ENCODE measurements at places on chromosomes 13 and 19.

DNA sequence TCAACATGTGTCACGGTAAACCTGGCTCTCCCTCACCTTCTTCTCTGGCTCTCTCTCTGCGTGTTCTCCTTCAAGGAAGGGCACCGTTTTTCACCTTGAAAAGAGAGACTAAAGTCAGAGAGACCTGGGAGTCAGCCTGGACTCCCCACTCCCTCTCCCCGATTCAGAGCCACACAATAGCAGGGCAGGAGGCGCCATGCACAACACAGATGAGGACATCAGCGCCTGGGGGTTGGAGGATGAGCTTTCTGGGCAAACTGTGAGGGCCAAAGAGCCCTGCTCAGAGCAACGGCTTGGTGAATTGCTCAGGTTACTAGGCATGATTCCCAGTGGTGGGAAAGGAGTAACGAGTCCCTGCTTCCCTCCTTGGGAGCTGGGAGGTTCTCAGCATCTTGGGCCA lies 32.3 kb downstream of the HSPH1 start:
- no peak for DNase-seq

DNA sequence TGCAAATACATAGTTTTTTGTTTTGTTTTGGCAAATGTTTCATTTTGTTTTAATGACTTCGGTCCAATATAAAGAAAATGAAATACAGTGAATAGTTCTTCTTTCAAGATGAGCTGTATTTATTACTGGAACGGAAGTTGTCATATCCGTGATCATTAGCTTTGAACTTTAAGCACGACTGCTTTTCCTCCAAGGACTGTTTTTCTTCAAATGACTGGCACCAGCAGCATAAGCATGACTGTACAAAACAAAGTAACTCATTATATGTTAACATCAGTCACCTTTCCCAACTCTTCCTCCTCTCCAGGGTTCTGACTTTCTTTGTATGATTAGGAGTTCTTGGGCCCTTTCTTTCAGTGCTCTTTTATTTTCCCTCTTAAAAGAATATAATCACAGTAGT lies 20.5 kb downstream of the EDNRB start:
- no peak for DNase-seq

GRCh38 chr13:100231176-100231575 lies 142.3 kb downstream of the PCCA start:
- no peak for DNase-seq

DNA sequence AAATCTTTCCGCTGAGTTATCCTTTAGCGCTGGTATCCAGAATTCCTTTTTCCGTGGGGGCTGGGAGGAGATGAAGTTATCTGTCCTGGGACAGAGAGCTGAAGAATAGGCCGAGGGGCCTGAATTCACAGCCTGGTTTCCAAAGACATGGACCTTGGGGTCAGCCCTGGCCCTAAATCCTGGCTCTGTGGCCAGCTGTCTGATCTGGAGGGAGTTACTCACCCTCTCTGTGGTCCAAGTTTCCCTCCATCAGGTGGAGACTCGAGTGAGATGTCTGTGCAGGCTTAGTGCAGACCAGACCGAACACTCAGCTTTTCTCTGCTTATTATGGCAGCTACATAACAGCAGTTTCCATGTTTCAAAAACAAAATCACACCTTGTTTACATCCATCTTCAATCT lies 59.6 kb downstream of the CDADC1 start:
- no peak for DNase-seq

DNA sequence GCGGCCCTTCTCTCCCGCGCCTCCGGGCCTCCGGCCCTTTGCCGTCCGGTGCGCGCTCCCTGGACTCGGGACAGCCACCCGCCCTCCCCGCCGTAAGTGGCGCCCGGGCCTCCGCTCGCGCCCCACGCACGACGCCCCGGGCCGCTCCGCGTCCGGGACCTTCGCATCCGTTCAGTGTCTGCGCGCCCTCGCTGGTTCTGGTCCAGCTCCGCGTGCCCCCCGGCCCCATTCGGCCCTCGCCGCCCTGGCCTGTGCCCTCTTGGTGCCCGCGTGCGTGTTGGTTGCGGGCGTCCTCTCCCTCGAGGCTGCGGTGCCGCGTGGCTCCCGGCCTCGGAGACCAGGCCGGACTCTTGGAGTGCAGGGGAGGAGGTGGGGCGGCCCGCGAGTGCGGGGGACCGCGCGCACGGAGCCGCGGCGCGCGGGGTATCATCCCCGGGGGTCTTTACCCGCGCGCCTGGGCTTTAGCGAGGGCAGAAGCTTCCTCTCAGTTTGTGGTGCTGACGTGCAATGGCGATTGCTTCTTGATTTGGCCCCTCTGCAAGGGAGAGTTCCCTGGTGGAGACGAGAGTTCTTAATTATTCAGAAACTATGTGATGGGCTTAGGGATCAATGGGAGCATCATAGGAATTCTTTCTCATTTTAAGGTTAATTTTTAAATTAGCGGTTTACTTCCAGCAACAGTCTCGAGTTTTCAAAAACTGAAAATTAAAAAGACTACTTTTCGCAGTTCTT lies 757 bp downstream of the WASF3 start:
- DNase-seq, result peak; percentile 0

GRCh38 chr13:42707586-42707985 lies 73.8 kb upstream of the FAM216B start:
- DNase-seq, result no peak

- no peak for DNase-seq
Observed at GRCh38 chr19:44636439-44637389, 7.0 kb upstream of the PVR start.

GRCh38 chr13:64020126-64020525 lies 2604.5 kb upstream of the PCDH20 start:
- DNase-seq, result no peak

- DNase-seq, result no peak
Observed at GRCh38 chr13:37202264-37202663, 96.8 kb upstream of the CSNK1A1L start.

Data from stimulated activated CD4-positive, alpha-beta T cell treated with anti-CD3 and anti-CD28 coated beads, Interleukin-1b, Interleukin-23, amount 100 ng/mL, for 4 hours (primary cell).